ENCODE measurements at places on chromosomes 5 and 9. TPM values are rescaled to one million over a fixed set of nuclear protein-coding genes. Genes with fewer than 3 reads are reported as not detected.

- no peak for DNase-seq
Observed at GRCh38 chr5:8493176-8493575, 624.2 kb downstream of the MTRR start.

DNA sequence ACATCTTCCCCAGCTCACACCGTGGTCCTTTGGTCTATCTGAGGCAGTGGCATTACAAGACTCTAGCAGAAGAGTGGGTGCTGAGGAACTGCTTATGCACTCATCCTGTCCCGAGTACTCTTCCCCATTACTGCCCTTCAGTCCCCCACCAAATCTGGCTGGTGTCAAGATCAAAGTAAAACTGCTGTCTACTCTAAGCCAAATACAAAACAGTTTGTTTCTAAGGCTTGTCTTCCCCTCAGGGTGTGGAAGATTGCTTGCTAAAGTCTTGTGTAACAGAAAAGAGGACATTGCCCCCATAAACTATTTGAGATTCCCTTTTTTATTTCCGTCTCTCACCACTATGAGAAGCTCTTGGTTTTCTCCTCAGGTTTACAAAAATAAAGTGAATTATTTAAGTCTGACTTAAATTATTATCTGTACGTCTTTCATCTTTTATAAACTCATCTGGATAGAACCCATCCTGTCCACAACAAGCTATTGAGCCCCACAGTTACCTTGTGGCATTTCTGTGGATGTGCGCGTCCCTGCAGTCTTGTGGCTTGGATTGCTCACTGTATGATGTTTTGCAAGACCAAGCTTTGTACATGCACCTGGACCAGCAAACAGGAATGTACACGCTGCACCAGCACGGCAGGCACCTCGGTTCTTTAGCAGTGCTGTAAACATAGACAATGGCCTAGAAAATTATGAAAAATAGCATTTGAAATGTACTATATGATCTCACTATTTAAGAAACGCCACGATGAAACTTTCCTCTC is 61.0 kb downstream of the CYSTM1 start:
- DNase-seq, result no peak

DNA sequence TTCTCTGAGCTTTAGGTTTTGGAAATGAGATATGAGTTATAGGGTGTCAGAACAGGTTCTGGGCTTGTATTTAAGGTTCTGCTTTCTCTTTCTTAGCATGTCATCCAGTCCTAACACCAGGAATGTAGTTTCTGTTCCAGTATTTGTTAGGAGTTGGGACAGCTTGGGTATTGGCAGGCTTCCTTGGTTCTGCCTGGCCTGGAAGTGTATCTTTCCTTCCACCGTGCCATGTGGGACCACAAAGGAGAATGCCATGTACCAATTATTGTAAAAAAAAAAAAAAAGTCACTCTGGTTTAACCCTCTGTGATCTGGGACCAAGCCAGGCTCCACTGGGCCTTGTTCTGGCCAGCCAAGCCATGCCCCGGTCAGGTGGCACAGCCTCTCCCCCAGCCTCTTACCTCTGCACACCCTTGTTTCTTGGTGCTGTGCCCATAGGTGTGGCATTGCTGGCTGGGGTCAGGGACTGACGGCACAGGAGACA is 47.8 kb downstream of the ARHGAP26 start:
- no peak for DNase-seq

DNA sequence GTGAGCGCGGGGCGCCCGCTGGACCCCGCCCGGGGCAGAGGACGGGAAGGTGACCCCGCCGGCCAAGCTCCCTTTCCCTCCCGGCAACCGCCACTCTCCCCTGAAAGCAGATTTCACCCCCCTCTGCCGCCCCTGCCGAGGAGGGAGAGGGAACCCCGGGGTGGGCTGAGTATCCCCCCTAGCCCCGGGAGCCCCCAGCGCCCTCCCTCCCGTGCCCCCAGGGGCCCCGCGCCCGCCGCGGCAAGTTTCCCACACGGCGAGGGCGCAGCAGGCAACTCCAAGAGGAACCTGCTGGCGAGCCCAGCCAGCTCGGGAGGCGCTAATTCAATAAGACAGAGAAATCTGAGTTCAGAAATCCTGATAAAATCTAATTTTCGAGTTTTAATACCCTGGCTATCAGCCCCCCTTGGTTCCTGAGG is 1.6 kb downstream of the NTNG2 start:
- no peak for DNase-seq

DNA sequence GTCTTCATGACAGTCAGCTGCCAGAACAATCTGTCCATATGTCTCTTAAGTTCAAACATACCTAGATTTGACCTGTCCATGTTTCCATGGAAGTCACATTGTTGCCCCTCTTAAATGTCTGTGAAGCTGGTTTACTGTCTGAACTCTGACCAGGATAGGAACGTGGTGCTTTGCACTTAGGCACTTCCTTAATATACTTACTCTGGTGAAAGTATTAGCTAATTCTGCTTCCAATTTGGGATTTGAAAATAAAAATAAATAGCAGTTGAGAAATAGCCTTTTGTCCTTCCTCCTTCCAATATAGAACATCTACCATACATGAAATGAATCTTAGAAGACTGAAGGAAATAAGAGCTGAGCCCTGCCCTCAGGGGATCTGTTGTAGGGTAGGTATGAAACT is 524.5 kb upstream of the CLINT1 start:
- DNase-seq, result no peak

DNA sequence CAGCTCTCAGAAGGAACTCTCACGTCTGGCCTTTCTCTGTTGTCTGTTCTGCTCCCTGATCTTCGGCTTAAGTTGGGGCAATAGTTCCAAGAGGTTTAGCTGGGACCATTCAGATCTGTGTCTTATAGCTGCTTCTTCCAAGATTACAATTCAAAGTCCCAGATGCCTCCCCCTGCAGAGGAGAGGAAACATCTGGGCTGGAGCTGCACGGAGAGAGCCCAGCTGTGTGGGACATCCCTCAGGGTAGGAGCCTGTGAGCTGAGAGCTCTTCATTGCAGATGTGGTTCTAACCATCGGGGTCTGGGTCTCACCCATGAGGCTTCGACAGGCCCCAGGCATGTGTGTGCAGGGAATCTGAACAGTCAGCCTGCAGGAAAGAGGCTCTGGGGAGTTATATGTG is 9.0 kb upstream of the PHF19 start:
- no peak for DNase-seq

DNA sequence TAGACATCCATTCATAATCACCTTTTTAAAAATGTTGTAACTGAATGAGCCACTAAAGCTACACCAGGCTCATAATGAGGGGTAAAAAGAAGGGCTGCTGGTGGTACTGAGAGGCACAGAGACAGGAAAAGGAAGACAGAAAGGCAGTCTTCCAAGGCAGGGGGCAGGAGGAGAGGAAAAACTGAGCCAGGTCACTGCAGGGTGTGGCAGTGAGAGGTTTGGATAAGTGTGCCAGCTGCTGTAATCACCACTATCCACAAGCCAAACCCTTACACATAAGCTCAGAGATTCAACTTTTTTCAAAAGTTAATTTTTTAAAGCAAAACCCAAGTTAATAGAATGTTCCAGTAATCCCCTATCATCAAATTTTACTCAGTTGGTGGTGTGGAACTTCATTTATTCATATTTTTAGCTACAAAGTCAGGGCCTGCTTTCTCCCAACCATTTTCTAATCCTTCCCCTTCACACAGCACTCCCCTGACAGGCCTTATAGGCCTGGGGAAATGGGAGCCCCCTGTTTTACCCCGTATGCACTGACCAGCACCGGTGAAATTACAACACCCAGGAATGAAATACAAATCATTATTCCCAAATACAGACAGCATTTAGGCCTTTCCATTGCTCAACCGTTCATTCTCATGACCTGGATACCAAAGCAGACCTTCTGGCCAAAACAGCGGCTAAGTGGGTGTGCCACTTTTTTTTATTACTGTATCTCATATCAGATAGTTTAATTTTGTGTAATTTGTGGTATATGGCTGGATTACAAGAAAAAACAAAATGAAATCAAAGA is 76.3 kb downstream of the EFNA5 start:
- DNase-seq, result no peak

DNA sequence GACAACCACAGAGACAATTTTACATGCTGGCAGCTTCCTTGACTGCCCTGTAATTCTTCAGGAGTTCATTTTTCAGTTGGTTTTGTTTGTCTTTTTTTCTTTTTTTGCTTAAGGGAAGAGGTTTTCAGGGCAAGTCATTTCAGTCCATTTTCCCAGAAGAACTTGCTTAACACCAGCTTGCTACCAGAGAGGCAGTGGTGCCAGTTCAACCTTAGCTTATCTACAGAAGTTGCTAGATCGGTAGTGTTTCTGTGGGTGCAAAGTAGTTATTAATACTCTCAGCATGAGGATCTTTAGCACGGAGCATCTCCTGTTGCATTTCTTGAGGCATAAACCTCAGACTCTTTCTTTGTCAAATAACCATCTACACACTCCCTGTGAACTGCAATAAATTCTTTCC is 1.1 kb downstream of the SPEF2 start:
- no peak for DNase-seq

- DNase-seq, result no peak
Observed at GRCh38 chr9:138114501-138115245, 237.1 kb downstream of the CACNA1B start.

GRCh38 chr5:2756211-2757152 is 5.0 kb upstream of the IRX2 start:
- DNase-seq, result no peak

- no peak for DNase-seq
Observed at GRCh38 chr9:18319918-18320445, 154.0 kb upstream of the ADAMTSL1 start.

DNA sequence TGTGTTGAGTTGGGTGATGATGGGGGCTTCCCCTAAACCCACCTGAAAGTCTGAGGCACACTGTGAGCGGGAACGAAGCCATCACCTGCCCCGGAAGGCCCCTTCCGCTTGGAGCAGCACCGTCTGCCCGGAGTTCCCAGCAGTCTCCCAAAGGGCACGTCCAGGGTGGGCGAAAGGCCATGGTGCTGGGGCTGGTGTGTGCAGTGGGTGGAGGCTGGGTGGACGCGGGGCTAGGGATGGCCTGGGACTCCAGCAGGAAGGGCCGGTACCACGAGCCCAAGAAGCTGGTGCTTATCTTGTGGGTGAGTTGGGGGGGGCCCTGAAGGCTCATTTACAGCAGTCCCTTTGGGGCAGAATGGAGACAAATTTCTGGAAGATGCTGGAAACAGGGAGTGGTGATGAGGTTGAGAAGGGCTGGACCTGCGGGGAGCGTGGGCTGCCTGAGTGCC is 4.6 kb downstream of the FLT4 start:
- no peak for DNase-seq

- no peak for DNase-seq
Observed at GRCh38 chr9:11558043-11558442, 945.2 kb upstream of the PTPRD start.

DNA sequence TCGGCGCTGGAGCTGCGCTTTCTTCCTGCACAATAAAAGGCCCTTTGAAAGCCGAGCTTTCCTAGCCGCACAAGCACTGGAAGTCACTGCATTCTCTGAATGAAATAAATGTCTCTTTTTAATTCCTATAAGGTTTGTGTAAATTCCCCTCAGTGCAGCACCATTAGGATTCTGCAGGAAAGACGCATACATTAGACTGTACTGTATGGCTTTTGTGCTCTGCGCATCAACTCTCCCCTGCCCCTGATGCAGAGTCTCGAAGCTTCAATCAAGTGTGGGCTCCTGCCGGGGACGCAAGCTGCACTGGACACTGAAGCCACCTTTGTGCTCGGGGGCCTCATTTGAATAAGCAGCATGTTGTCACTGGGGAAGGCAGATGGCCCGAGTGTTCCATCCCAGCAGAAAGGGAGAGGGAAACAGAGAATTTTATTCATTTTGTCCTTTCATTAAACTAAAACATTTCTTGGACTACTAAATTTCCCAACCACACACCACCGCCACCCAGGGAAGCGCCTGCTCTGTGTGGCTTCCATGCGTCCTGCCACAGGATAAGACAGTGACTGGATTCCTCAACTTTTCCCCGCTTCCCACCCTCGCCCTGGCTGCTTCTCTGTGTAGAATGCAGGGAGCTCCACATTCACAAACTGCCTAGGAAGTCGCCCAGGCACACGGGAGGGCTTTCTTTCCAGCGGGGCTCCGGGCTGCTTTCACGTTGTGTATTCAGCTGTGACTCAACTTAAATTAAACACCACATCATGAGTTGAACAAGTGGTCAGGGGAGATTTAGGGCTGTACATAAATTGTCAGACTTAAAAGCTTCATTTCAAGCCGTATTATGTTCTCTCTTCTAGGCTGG is 635.4 kb downstream of the IRX1 start:
- DNase-seq, result no peak

The PTTG1 gene
- 215 TPM for total RNA-seq

The IL4 gene
- total RNA-seq, result not detected

The PCDHA5 gene
- total RNA-seq, result not detected

The LCN9 gene
- total RNA-seq, result not detected

The OR13C3 gene
- total RNA-seq, result not detected

The IL9 gene
- total RNA-seq, result not detected

The LHX3 gene
- 0.09 TPM for total RNA-seq

Measured in K562 (cell line).